Activated CD4-positive, alpha-beta T cell treated with anti-CD3 and anti-CD28 coated beads, Interleukin-2, Interleukin-4, amounts not matched to agents 100 ng/mL and 50 ng/mL, durations not matched to agents 16 hours and 8 hours (primary cell): ENCODE measurements at places on chromosomes 2 and 18.
A peak's percentile ranks its signal among the peaks of the same experiment; 100 is the strongest.

DNA sequence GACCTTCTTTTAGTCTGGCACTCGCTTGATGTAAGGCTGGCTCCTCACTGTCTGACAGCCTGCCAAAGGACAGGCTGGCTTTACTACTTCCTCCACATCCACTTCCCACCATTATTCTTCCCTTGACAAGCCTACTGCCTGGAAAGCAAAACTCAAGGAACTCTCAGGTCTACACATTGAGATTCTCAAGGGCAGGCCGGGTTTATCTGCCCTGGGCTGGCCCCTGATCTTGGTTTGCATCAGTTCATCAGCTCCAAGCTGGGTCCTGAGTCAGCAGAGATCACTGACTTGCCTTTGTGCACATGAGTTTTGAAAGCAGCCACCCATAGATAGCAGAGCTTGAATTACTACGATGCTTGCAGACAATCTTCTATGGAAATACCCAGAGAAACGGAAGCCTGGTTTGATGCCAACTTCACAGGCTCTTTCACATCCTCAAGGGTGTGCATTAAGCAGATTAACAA is 53.9 kb downstream of the KCTD18 start:
- peak; percentile 77 for DNase-seq

- DNase-seq, result no peak
These were observed 464.1 kb downstream of the TNS1 start for GRCh38 chr2:217538719-217539118.

DNA sequence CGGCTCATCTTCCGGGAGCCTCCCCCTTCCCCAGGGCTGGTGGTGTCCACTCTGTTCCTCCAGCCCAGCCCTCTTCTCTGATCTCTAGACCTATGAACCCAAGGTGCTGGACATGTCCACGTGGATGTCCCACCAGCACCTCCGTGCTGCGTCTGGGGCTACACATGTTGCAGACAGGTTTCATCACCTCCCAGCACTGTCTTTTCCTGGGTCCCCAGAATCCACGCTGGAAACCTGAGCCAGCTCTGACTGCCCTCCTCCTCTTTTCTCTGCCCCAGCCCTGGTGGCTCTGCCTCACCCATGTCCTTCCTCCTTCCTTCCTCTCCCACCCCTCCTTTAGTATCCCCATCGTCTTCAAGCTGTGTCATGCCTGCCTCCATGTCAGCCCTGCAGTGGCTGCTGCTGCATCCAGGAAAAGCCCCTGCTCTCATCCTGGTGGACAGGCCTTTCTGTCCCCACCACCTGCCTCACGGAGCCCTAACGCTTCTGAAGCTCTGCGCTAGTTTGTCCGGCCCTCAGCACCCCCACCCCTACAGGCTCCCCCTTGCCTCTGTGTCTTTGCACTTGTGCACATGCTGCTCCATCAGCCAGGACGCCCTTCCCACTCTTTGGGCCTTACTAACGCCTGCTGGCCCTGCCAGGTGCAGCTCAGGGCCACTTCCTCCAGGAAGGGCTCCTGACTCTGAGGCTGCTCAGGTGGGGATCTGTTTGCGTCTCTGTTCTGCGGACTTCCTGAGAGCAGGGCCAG is 105.9 kb downstream of the DYSF start:
- DNase-seq, result no peak

DNA sequence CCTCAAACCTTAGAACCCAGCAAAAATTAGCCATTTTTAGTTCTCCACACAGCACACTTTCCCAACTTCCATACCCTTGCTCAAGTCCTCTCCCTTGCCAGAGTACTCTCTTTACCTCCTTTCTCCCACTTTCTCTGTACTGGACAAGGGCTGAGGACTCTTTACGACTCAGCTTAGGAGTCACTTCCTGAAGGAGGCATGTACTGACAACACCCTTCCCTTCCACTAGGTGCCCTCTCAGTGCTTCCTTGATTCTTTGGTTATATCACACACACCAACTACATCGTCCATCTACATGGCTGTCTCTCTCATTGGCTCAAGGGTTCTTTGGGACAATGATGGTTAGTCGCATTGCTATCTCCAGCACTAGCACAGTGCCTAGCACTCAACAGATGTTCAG is 5.2 kb upstream of the C18orf63 start:
- DNase-seq, result no peak

DNA sequence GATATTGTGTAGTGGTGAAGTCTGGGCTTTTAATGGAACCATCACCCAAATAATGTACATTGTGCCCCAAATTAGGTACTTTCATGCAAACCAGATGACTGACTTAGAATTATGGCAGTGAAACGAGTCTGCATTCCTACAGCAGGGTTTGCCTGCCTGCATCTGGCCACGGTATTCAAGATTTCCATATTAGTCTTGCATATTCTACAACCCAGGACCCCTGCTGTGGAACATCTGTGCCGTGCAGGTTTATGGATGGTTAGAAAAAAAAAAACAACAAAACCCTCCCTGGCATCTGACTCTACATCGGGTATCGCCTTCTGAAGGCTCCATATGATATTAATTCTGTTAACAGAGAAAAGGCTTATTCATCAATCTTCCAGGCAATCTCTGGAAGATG is 394.8 kb downstream of the DCDC2C start:
- DNase-seq, result no peak

DNA sequence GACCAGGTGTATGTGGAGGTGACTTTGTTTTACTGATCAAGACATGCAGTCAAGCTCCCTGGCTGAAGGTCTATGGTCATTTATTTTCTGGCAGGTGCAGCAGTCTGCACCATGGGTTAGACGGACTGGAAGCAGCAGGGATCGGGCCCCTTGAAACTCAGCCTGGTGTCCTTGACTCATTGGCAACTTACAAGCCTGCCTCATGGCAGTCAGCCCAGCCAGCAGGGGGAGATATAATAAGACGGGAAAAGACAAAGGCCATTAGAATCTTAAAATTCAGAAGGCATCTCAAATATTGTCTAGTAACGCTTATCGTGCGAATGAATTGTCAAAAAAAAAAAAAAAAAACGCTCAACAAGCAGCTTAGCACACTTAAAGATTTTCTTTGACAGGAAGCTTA is 308.2 kb downstream of the EN1 start:
- DNase-seq, result peak; percentile 5

- no peak for DNase-seq
These were observed 41.7 kb downstream of the CYP20A1 start for GRCh38 chr2:203280428-203281064.

GRCh38 chr2:219199470-219200211 is 6.9 kb upstream of the ZFAND2B start:
- no peak for DNase-seq

DNA sequence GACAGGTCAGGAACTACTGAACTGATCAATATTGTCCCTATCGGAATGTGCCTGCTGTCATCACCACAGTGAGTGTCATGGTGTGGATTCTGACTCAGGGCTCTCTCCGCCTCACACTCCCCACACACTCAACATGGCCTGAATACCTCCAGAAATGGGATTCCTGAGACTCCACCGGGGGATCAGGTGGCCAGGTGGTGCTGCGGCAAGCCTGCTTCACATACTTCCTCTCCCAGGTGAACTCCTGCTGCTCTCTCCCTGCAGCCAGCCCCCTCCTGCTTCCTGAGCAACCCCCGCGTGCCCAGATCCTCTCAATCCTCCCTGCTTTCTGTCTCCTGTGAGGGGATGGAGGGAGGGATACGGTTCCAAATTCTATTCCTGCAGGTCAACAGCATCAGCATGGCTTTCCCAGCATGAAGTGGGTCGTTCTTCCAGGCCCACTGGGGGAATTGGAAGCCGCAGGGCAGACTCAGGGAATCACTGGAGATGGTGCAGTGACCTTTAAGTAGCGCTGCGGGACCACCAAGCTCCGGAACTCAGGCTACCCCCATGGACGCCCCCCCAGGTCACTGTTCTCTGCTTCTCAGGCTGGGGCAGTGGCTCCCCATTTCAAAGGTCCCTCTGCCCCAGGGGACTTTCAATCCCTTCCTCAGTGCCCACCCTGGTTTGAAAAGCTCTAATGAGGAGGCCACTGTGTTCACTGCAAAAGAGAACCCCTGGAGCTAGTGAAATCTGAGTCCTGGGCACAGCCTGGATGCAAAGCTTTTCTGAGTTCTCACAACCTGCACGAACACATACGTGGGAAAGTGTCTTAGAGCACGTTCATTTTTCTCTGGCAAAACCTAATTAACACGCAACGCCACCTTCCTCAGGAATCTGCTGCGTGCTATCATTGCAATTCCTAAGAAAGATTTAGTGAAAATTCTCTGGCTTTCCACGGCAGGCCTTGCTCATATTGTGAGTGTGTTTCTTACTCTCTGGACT is 168.4 kb downstream of the ZFP36L2 start:
- no peak for DNase-seq

- DNase-seq, result no peak
These were observed 97.5 kb upstream of the FSHR start for GRCh38 chr2:49251766-49252165.

DNA sequence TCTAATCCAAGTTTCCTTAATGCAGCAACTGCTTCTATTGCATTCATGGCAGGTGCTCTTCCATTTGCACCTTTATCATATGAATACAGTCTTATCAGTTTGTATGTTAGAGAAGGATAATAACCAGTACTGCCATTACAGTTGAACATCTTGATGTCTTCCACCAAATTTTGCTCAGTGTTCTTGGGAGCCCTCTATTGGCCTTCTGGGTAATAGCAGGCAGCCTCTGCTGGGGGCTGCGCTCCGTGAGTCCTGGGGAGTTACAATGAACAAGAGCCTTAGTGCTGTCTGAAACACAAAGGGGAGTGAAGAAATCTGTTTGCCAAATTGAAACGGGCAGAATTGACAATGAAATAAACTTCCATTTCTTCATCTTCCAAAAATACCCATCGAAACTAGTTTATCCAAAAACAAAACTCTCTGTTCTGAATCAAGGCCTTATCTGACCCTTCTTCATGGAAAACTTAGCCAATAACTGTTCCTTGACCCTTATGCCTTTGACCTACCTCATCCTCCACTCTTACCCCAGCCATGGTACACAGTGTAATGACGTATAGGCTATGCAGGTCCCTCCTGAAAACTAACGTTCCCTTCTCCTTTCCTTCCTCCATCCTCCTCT is 79.9 kb downstream of the ALK start:
- DNase-seq, result peak; percentile 36

GRCh38 chr2:172740856-172741255 is 5.2 kb downstream of the RAPGEF4 start:
- DNase-seq, result no peak

- DNase-seq, result no peak
These were observed 11.8 kb upstream of the ACOXL start for GRCh38 chr2:110720547-110720946.

GRCh38 chr18:79944126-79944731 is 7.2 kb downstream of the SLC66A2 start:
- DNase-seq, result peak; percentile 42

DNA sequence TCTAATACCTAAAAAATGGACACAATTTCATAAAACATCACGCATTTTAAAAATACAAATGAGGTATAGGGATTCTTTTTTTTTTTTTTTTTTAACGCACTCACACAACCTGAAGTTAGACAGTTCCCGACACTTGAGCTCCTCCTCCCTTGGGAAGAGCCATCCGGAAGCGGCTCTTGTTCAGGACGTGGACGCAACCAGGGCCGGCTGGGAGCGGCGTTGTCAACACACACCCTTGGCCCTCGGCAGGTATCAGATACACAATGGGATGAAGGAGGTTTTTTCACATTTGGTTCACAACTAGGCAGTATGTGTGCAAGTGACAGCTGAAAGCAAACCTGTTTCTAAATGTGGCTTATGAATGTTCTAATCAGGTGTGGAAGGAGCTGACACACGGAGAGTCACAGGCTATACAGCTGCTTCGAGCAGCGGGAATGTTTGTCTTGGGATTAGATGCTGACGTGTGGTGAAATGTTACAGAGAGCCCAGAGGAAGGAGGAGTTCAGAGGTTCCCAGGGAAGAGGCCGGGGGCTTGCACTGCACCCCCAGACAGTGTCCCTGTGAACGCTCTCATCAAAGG is 111.1 kb downstream of the PXDN start:
- no peak for DNase-seq
